ENCODE measurements at places on chromosomes 13 and 19.
A peak's percentile ranks its signal among the peaks of the same experiment; 100 is the strongest.

DNA sequence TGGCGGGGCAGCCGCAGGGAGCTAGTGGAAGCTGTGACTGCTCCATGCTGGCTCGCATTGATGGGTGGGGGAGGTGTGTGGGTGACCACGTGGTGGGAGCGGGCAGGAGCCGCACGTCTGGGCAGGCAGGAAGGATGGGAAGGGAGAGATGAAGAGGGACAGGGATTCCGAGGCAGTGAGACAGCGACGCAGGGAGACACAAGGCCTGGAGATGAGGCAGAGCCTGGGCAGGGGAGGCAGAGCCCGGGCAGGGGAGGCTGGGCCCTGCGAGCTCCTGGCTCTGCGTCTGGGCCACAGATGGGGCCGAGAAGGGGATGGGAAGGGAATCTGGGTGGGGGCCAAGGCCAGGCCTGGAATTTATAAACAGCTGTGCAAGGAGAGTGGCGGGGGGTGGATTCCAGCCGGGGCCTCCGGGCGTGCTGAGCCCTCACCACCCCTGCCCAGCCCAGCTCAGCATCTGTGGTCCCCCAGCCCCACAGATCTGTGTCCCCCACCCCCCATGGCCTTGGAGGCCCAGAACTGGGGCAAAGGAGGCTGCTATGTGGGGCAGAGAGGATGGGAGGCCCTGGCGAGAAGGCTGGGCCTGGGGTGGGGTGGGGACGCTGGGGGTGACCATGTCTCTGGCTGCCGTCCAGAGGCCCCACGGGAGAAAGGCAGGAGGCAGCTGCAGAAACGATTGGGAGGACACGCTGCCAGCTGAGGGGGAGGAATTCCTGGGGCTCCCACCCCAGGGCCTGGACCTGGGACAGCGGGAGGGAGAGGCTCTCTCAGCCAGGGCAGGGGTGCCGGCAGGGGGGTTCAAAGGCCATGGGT, 6.0 kb downstream of the EHD2 start:
- peak; percentile 91 for DNase-seq

GRCh38 chr19:36488846-36489117, 579 bp downstream of the ZNF566 start:
- no peak for DNase-seq

GRCh38 chr13:103862525-103862924, 796.3 kb upstream of the SLC10A2 start:
- DNase-seq = no peak

GRCh38 chr13:97630725-97631124, 196.8 kb downstream of the RAP2A start:
- no peak for DNase-seq

DNA sequence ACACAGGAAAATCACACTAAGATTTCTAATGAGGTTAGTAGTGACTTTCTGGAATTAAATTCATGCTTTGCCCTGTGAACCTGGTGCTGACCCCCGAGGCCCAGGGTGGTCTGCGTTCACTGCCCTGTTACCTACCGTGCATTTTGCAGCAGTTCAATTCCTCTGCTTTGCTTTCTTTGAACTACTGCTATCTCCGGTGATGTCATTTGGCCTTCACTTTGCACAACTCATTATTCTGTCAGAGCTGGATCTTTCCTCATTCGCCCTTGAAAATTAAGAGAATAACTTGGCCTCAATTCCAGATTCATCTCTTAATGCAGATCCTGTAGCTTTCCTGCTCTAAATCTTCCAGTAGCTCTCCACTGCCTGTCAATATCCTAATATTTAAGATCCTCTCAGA, 8.8 kb upstream of the LRRC63 start:
- DNase-seq = no peak
